ENCODE measurements at places on chromosomes 12 and 14.

- DNase-seq: no peak
Measured at GRCh38 chr12:75603475-75603874, 92.1 kb upstream of the KRR1 start.

GRCh38 chr12:107530701-107531100, 154.9 kb upstream of the PWP1 start:
- no peak for DNase-seq

GRCh38 chr12:100234166-100234565, 32.7 kb downstream of the DEPDC4 start:
- DNase-seq: no peak

DNA sequence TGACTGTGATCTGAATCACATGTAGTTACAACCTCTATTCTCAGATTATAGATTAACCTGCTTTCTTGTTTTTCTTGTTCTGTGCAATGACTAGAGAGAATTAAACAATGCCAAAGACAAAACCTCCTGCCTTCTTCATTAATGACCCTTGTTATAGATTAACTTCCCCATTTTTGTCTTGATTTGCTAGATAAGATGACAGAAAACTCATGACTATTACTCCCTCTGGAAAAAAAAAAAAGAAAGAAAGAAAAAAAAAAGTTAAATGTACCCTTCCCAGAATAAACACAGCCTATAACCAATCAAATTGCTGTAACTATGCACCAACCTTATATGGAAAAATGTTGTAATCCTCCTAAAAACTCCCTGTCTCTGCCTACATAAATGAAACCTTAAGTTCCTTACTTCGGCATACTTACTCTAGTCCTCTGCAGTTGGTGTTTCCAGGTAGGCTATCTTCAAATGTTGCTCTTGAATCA, 41.1 kb upstream of the PCED1B start:
- no peak for DNase-seq

- no peak for DNase-seq
Measured at GRCh38 chr12:98470469-98471082, 44.8 kb upstream of the TMPO start.

DNA sequence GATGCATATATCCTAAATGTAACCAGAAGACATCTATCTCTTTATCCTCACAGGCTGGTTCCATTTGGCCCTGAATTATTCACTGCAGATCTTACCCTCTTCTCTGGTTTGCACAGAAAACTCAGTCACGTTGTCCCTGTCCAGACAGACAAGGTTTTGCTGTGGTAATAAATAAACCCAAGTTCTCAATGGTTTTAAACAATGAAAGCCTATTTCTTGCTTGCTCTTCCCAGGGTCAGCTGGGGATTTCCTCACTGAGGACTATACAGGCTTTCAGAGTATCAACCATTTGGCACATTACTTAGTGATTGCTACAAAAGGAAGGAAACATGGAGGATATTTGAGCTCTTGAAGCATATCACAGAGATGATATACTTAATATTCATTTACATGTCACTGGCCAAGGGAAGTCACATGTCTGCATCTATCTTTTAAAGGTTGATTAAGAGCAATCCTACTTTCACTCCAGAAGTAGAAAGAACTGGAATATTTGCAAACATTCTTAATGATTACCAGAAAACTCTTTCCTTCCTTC, 24.4 kb upstream of the E2F7 start:
- no peak for DNase-seq

DNA sequence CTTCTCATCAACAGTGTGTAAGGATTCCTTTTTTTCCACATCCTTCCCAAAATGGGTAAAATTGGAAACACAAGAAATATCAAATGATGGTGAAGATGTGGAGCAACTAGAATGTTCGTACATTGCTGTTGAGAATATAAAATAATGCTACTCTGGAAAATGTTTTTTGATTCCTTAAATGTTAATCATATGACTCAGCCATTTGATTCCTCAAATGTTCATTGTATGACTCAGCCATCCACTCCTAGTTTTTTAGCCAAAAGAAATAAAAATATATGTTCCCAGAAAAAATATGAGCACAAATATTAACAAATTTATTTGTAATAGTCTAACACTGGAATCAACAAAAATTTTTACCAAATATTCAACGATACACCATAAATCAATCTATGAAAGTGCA, 1108.6 kb downstream of the LRFN5 start:
- no peak for DNase-seq
